ENCODE measurements at places on chromosomes 1 and 21.

DNA sequence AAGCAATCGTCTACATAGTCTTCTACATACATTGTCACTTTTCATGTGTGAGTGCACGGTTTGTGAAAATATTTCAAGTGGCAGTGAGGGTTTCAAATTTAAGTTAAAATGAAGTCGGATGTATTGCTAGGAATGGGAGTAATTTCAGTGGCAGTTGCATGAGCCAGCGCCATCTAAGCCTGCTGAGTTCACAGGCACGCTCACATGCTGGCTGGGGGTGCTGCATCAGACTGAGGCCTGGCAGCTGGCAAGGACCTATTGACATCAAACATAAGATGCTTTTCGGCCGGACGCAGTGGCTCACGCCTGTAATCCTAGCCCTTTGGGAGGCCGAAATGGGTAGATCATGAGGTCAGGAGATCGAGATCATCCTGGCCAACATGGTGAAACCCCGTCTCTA, 80.7 kb downstream of the UBE4B start:
- no peak for DNase-seq

DNA sequence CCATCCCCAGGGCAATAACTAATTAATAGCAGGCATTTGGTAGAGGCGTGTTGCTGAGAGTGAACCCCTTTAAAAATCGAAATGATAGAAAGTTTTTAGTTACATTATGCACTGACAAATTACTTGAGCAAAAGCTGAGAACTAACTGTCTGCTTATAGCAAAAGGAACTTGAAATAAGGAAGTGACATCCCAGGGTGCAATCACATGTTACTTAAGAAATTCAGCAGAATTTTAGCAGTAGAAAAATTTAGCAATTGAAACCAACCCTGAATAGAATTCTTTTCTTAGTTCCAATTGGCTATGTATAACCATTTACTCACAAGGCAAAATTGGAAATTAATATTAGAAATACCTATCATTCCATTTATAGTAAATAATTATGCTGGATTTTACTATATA, 139.5 kb upstream of the SAMSN1 start:
- no peak for DNase-seq

- DNase-seq: no peak
Measured at GRCh38 chr1:216044538-216044937, 378.7 kb downstream of the USH2A start.

GRCh38 chr1:1115136-1115785, 628 bp downstream of the C1orf159 start:
- no peak for DNase-seq

GRCh38 chr1:185474440-185475149, 157.6 kb upstream of the IVNS1ABP start:
- DNase-seq: no peak

GRCh38 chr1:155057788-155058211, 5.7 kb upstream of the EFNA4 start:
- no peak for DNase-seq

DNA sequence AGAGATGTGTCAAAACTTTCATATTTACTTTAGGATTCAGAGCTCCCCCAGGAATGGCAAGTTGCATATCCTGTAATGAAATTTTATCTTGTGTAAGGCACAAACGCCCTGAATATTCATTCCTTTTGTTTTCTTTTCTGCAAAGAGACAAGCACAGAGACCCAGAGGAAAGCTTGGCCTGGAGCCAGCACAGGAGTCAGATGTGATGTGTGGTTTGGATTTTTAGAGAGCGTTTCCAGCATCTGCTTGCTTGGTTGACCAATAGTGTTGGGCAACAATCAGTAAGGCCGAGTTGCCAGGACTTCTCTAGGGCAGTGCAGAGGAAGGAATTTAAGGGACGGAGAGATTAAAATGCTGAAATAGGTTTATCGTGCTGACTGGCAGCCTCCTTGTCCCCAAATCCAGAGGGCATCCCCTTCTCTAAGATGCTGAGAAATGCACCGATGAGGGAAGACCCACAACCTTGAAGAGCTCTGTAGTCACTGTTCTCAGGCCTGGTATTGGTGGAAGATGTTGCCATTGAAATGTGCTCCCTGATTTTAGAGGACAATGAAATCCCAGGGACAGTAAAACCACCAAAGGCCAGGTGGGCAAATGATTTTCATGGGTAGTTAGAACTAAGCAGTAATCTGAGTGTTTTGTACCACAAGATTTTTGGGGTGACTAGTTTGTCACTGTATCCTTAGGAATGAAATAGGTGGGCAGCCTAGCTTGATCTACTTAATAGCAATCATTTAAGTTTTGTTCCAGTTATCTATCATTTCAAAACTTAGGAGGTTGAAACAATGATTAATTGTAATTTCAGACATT, 37.9 kb upstream of the RHOU start:
- no peak for DNase-seq

DNA sequence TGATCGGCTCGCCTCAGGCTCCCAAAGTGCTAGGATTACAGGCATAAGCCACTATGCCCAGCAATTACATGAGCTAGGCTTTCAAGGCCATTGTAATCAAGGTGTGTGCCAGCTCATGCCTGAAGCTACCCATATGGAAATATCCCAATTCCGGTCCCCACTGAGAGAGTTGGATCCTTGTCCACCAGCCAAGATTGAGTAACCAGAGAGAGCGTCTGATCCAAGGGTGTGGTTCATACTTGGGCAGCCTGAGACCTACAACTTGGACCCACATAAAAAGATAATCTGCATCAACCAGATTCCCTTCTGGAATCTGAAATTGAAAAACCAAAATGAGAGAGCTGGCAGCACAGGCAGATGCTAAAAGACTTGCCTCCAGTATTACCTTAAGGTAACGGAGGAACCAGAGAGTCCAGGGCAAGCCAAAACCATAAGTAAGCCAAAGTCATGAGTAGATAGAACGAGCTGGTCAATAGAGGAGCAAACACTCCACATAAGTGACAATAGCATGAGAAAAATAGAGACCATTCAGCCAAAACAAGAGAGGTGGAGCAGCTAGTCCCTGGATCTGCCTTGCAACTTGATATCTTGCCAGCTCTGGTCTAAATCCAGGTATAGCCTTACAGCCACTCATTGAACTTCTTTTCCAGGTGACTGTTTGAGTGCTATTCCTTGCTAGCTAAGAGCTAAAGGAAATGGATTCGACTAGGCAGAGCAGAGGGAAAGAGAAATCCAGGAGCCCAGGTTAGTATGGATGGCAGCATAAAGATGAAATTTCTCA, 63.8 kb upstream of the ATP1A1 start:
- no peak for DNase-seq

GRCh38 chr1:113041569-113042284, 31.3 kb upstream of the LRIG2 start:
- DNase-seq: no peak

GRCh38 chr1:43587594-43587993, 56.9 kb downstream of the PTPRF start:
- no peak for DNase-seq

GRCh38 chr1:113247782-113248181, 142.5 kb upstream of the MAGI3 start:
- no peak for DNase-seq

DNA sequence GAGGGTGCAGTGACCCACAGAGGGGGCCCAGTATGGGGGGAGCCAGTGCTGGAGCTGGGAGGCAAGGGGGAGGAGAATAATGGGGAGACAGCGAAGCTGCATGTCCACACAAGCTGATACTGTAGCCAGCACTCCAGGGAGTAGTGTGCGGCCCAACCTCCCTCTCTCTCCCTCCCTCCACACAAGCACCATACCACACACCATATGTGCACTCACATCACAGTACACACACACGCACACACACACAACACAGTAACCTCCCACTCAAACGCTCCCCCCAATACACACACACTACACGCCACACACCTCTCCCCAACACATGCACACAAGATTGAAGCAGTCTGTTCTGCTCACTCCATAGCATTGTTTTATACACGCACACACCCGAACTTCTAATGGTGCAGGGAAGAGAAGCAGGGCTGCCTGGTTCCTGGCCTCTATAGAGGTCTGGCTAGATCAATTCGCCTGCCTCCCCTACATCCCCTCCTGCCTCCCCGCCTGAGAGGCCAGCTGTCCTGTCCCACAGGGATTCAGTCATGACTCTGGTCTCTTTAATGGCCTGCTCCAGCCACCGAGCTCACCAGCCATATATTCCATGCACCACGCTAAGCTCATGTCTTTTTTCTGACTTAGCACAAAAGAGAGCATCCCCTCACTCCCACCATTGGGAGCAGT, 3.8 kb downstream of the NCDN start:
- DNase-seq: no peak

DNA sequence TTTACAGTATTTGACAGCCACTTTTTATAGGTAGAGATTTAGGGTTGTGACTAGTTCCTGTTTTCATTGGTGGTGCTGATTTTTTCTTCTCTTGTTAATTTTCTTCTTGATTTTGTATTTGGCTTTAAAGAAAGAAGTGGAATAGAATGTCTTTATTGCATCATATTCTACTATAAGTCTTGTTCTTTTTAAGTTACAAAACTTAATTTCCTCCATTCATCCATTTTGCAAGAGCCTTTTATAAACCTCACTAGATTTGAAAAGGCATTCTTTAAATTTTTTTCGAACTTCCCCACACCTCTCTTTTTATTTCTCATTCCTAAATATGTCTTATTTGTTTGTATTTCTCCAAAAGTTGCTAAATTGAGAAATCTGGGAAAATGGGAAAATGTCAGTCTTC, 1368.6 kb upstream of the ADGRL4 start:
- no peak for DNase-seq

DNA sequence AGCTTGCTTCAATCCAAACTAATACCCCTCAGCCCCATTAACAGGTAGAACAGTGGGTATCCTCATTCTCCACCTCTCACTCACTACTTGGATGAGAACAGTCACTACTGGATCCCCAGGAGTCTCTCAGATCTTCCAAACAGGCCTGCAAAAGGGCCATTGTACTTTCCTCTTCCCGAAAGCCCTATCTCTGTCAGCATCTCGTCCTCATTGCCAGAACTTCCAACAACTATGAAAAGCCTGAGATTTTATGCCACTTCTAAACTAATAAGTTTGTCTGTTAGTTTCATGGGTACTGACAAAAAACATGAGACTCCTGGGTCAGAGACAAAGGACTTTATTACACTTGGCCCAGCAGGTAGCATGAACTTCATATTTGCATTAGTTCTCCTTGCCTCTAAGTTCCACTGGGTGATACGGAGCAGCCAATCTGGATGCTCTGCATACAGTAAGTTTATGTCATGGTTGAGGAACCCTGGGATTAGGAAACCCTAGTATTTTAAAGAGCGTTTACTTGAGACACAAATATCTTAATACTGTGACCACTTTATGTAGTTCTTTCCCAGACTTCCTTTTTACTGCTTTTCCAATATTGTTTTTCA, 38.1 kb downstream of the VANGL2 start:
- DNase-seq: no peak

DNA sequence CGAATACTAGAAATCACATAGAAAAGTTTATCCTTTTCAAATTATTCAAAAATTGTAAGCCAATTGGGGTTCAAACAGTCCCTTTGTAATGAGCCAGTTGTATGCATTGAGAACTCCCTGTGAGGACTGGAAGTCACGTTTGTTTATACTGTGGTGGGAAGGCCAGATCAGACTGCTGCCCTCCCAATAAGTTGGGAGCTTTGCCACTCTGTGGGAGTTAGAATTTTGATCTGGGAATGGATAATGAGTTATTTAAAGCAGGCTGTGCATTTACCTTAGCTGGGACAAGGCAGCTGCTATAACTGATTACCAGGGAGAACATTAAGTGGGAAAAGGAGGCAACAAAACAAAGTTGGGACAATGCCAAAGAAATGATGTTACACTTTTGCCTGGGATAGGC, 178.8 kb downstream of the SDCCAG8 start:
- no peak for DNase-seq

- no peak for DNase-seq
Measured at GRCh38 chr1:71339238-71339637, 258.4 kb upstream of the ZRANB2 start.

DNA sequence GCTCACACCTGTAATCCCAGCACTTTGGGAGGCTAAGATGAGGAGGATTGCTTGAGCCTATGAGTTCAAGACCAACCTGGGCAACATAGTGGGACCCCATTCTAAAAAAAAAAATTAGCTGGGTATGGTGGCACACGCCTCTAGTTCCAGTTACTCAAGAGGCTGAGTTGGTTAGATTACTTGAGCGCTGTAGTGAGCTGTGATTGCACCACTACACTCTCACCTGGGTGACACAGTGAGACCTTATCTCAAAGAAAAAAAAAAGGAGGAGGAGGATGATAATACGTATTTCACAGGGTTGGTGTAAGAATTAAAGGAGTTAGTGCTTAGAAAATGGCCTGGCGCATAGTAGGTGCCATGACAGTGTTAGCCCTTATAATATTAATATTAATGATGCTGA, 144.1 kb downstream of the PLXNA2 start:
- no peak for DNase-seq

DNA sequence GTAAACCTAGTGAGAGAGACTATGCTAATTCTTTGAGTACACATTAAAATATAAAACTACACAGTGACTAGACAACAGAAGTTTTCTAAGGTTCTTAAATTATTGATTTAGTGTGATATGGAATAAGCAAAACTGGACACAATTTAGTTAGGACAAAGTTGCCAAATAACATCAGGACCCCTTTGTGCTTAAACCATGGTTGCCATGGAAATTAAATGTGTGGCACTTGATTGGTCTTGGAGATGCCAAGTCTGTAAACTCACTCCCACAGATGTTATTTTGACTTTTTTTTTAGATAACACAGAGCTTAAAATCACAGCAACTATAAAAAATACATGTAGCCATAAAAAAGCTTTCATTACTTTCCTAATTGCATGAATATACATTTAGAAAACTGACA, 234.6 kb downstream of the BRINP3 start:
- no peak for DNase-seq

DNA sequence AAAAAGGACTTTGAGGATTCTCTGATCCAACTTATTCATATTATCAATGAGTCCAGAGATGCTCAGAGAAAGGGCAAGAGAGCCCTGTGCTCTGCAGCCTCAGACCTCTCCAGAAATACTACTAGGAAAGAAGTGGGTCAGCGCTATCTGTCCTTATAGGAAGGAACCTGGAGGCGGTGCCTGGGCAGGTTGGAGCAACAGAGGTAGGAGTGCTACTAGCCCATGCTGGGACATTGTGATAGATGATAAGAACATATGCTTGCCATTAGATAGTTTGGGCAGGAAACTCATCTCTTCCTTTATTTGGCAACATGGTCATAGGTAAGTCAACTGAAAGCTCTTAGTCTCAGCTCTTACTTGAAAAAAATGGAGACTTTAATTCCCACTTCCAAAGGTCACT, 133.7 kb upstream of the COA6 start:
- DNase-seq: no peak
